ENCODE measurements at places on chromosomes 2 and 18.

DNA sequence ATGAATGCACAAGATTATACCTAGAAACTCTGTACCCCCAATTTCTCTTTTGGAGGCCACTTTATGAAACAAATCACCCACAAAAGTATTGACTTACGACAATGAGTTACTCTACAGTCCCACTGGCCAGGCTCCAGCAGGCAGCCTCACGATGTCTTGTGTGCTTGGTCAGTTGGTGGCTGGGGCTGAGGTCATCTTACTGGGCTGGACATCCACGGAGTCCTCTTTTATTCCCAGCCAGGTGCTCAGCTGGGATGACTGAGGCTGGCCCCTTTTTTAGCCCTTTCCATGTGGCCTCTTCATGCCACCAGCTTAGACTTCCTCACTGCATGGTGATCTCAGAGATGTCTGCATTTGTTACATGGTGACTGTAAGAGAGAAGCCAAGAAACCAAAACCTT, 8.9 kb upstream of the ID2 start:
- no peak for DNase-seq

DNA sequence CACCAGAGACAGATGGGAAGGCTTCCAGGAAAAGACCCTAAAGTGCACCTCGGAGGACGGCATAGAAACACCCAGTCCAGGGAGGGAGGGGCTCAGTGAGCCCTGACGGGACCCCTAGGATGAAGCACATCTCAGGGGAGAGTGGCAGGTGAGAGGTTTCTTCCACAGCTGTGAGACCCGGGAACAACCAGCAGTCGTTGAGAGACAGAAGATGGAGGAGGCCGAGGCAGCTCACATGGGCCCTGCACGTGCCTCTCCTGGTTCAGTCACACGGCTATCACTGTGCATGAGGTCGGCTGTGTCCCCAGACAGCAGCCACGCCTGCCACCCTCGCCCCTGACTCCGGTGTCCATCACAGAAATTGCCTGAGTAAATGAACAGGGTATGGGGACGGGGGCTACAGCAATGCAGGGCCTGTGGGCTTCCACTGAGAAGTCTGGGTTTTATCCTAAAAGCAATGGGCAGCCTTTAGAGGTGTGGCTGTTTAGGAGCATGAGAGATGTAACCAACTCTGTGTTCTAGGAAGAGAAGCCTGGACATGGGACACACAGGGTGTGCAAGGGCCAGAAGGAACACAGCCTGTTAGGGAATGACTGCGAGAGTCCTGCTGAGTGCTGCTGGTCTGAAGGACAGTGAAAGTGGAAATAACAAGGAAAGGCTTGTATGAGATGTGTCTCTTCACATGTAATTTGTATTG, 102.0 kb downstream of the TMEM18 start:
- DNase-seq = no peak

DNA sequence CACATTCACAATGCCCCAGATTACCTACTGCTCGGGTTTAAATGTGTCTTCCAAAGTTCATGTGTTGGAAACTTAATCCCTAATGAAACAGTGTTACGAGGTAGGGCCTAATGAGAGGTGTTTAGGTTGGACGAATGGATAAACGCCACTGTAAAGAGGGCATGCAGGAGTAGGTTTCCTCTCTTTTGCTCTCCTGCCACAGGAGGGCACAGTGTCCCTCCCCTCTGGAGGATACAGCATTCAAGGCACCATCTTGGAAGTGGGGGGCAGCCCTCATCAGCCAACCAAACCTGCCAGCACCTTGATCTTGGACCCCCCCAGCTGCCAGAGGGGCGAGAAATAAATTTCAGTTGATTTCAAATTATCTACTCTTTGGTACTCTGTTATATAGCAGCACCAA, 103.5 kb downstream of the TSHZ1 start:
- DNase-seq = no peak

DNA sequence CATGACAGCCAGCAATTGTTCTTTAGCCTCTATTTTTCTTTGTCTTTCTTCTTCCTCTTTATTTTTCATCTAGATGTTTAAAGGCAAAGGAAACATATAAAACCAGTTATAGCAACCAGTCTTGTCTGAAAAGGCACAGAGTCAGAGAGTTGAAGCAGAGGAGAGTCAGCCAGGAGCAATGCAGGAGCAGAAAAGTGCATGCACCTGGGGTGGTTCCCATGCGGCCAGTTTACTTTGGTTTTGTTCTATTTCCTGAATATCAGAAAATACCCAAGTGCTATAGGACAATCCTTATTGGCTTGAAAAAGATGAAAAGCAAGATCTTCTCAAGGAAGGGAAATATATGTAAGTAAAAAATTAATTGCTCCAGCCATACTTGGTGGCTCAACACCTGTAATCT, 44.9 kb downstream of the CFAP210 start:
- no peak for DNase-seq

DNA sequence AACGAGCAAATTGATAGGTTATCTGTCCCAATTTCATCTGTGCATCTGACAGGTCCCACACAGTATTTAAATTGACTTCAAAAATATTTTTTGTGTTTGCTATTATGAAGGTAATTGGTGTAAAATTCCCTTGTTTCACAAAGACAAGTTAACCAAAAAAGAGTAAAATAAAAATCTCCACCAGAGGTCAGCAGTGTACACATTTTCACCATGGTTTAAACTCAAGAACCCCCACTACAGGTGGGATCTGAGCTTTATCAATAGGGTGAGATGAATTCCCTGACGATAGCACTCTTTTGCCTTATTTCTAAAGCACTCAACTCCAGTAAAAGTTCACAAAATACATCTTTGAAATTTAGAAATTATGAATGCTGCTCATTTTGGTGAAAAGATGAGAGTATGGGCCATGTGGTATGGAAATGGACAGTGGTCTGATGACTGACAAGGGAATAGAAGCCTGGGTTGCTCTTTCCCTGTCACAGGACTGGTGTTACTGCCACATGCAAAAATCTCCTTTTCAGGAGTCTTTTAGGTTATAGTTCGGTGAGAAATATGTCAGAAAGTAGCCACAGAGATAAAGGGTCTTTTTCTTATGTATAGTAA, 68.0 kb downstream of the SERPINB8 start:
- peak; percentile 10 for DNase-seq

DNA sequence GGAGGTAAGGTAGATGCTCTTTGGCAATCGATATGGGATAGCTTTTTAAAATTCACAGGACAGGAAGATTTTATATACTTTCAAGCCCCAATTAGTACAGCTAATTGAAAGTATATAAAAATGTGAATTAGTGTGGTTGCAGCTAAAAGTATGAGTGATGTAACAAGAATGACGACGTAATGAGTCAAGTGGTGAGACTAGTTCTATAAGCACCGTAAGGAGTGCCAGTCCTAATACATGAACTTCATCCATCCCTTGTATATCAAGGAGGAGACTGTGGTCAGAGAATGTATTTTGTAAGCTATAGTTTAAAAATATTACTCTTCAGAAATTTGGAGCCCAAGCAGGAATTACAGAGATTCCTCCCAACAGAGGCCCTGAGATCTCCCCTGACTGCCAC, 25.8 kb downstream of the DNAJC27 start:
- no peak for DNase-seq

DNA sequence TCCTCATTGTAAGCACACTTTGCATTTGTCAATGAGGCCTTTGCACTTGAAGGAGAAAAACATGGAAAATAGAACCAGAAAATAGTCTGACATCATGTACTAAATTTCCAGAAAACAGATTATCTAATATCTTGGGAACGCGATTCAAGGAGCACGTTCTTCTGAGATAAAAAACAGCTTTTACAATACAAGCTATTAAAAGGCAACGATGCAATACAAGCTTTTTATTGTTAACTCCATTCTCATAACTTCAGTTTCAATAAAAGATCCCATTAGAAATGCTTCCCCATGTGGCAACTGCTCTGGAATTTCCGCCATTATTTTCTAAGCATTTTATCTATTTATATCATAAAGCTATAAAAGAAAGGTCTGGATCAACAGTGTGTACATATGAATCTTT, 40.3 kb downstream of the NRXN1 start:
- DNase-seq = no peak

GRCh38 chr2:193703411-193703810, 1508.7 kb upstream of the TMEFF2 start:
- DNase-seq = no peak

- no peak for DNase-seq
These were observed 114.7 kb upstream of the STON1 start for GRCh38 chr2:48414980-48415835.

GRCh38 chr2:233199870-233200269, 51.6 kb upstream of the ATG16L1 start:
- DNase-seq = no peak

- DNase-seq = no peak
These were observed 81.6 kb downstream of the MEIS1 start for GRCh38 chr2:66516499-66516898.

GRCh38 chr18:48203961-48204666, 205.1 kb downstream of the ZBTB7C start:
- DNase-seq = no peak

DNA sequence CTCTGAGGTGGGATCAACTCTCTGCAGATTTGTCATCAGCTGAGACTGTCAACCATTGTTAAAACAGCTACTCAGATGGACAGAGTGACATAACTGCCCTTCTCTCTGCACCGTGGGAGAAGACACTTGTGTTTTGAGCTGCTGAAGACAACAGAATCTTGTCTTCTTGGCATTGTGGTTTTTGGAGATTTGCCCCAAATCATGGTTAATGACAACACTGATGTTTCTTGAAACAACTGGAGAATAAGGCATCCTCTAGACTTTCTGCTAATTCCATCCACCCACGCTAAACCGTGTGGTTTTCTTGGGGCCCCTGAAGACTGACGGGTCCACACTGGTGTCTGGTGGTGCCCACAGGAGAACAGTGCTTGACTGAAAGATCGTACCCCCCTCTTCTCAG, 39.5 kb downstream of the SH3BP4 start:
- DNase-seq = no peak

- no peak for DNase-seq
These were observed 172.9 kb downstream of the FAM210A start for GRCh38 chr18:13553449-13553848.

- no peak for DNase-seq
These were observed 117.8 kb upstream of the NRXN1 start for GRCh38 chr2:51149725-51150124.

- peak; percentile 32 for DNase-seq
These were observed 558 bp upstream of the CYP26B1 start for GRCh38 chr2:72148003-72148836.

DNA sequence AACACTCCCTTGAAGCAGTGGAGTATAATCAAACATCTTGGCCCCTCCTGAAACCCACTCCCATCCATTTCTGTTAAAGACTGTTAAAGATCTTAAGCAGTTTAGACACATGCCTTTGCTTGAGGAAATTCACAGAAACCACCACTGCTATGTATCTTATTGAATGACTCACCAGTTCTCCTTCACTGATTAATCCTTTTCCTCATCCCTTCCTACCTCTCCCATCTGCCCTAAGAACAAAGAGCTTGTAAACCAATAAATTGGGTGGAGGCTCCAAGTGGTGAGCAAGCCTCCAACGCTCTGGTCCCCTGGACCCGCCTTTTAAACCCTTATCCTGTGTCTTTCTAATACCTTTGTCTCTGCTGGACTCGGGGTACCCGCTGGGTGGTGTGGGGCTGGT, 746.1 kb downstream of the LRP1B start:
- no peak for DNase-seq

DNA sequence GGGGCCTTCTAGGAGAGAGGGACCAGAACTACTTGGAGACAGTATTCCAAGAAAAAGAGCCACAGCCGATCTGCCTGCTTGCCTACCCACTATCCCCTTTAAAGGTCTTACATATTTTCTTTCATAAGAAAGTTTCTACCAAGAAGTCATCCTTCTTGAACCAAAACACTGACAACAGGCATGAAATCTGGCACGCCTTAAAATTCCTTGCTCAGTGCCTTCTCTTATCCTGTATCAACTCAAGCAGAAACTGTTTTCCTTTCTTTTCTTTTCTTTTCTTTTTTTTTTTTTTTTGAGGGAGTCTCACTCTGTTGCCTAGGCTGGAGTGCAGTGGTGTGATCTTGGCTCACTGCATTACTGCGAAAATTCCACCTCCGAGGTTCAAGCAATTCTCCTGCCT, 48.3 kb upstream of the ZFP36L2 start:
- no peak for DNase-seq

GRCh38 chr2:239328351-239329191, 72.2 kb downstream of the HDAC4 start:
- DNase-seq = no peak

DNA sequence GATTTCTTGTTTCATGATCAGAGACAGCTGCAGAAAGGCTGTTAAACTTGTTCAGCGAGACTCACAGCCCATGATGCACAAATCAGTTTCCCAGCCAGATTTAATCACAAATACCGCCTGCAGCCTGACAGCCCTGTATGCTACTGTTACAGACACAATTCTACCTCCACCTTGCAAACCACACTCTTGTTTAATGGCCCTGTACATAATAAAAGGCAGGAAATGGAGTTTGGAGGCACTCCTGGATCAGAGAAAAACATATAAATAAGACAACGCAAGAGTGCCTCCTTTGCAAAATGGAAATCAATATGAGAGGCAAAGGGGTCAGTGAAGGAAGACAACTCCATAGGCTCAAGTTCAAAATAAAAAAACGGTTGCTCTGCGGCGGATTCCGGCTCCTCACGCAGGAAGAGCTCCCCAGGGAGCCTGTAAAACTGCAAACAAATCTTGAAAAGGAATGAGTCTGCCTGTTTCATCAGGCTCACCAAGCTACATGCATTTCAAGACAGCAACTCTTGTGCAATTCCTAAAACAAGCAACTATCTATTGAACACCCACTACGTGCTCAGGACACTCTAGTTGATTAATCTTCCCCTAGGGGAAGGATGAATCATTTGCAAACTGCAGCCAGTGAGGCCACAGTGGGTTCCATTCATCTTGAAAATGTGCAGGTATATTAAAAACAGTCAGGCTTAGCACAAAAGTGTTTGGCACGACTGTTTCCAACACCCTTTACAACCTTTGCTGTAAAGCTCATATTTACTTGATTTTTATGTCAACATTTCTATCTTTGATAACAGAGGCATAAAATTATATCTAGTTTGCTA, 37.5 kb downstream of the TBC1D8 start:
- peak; percentile 62 for DNase-seq

DNA sequence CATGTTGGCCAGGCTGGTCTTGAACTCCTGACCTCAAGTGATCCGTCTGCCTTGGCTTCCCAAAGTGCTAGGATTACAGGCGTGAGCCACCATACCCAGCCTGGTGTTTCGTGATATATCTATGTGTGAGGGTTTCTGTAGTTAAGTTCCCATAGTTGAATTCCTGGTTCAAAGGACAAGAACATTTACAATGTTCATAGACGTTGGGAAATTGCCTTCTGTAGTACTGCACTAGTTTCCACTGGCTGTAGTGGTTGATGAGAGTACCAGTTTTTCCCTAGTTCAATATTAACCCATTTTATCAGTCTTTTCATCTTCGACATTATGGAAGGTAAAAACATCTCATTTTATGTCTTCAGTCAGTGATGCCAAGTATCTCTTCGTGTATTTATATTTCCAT, 171.0 kb downstream of the NEDD4L start:
- no peak for DNase-seq

DNA sequence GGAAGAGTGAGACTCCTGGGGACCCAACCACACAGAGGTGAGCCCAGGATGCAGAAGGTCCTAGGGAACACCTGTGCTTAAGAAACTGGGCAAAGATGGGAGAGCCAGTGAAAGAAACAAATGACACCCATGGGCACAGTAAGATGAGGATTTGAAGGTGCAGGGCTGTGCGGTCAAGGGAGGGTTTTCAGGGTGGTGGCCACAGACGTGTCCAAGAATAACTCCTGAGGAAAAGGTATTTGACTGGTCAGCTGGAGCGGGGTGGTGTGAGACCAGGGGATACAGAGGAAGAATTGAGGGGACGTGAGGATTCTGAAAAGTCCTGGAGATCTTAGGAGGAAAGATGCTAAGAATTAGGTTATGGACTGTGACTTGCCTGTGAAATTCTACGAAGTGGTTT, 142.9 kb downstream of the TMEM163 start:
- DNase-seq = no peak
